NCI-H1092 treated with DMSO at 0.1 percent for 48 hours (cell line): ENCODE measurements at places on chromosomes 13 and 19.

DNA sequence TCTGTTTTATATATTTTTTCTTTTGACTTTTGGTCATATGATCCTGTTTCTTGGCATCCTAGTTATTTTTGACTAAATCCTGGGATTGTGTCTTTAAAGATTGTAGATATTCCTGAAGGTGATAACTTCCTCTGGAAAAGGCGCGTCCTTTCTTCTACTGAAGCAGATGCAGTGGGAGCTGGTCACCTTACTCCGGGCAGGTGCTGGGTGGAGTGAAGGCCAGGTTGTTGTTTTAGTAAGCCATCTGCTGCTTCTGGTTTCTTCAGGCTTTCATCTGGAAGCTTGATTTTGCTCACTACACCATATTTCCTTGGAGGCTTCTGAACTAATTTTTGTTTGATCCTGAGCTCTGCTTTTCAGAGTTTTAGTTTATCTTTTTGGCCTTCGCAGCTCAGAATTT is 21.5 kb downstream of the URI1 start:
- no peak for DNase-seq

DNA sequence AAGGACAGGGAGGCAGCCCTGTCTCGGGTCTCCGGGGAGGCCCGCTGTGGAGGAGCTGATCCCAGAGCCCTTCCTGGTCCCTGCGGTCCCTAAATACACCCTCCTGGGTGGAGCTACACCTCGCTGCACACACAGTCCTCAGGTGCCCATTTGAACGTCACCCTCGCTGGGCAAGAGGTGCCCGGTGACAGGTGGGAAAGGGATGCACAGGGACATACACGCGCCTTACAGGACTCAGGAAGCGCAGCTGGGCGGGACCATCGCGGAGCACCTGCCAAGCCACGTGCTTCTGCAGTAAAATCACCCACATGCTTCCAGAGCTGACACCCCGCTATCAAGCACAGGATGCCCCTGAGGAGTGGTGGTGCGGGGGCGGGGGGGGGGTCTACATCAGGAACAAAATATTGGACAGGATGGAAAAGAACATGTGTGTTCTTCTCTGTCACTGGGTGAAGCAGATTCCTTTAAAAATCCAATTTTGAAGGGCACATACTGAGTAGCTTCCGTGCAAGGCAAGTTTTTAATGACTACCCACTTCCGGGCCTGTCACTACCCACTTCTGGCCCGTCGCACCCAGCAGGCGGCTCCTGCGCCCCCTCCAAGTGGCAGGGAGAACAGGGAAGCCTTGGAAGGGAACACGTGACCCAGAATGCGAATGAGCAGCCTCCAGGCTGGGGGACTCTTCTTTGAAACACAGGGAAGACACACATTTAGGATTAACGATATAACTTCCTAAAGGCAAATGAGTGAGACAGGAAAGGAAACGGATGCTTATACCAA is 78.9 kb downstream of the COL4A1 start:
- DNase-seq = no peak

GRCh38 chr19:3210347-3211017 is 14.0 kb upstream of the CELF5 start:
- DNase-seq = peak; percentile 3

DNA sequence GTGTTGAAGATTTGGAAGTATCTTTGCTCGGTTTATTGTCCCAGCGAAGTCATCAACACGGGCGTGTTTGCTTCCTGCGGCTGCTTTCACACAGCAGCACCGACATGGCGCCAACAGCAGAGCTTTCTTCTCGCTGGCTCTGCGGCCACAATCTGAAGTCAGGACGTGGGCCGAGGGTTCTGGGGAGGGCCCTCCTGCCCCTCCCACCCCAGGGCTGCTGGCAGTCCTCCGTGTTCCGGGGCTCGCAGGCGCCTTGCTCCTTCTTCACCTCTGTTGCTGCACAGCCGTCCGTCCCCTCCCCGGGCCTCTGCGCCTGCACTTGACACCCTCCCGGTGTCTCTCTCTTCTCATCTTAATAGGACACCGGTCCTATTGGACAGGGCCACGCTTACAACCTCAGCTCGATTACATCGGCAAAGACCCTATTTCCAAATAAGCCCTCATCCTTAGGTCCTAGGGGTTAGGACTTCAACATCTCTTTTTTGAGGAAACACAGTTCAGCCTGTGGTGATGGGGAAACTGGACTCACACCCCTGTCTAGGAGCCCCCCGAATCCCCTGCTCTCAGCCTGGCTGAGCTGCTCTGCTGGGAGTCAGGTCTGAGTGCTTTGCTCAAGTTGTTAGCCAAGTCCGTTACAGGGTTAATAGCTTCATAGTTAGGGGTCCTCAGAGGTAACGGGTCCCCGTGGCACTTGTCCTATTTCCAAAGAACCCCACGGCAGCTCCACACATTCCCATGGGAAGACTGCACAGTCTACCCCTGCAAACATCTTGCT is 2.7 kb upstream of the TEX29 start:
- no peak for DNase-seq

GRCh38 chr19:5627395-5627904 is 4.6 kb downstream of the SAFB start:
- DNase-seq = no peak

DNA sequence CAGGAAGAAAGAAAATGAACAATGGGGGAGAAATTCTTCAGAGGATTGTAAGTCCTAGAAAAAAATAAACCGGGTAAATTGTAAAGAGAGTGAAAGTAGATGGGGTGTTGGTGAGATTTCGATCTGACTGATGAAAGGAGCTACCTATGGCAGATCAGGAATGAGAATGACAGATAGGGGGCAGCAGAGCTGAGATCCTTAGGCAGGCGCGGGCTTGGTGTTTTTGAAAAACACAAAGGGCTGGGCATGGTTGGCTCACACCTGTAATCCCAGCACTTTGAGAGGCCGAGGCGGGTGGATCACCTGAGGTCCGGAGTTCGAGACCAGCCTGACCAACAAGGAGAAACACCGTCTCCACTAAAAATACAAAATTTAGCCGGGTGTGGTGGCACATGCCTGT is 1468.6 kb upstream of the SLC10A2 start:
- no peak for DNase-seq

DNA sequence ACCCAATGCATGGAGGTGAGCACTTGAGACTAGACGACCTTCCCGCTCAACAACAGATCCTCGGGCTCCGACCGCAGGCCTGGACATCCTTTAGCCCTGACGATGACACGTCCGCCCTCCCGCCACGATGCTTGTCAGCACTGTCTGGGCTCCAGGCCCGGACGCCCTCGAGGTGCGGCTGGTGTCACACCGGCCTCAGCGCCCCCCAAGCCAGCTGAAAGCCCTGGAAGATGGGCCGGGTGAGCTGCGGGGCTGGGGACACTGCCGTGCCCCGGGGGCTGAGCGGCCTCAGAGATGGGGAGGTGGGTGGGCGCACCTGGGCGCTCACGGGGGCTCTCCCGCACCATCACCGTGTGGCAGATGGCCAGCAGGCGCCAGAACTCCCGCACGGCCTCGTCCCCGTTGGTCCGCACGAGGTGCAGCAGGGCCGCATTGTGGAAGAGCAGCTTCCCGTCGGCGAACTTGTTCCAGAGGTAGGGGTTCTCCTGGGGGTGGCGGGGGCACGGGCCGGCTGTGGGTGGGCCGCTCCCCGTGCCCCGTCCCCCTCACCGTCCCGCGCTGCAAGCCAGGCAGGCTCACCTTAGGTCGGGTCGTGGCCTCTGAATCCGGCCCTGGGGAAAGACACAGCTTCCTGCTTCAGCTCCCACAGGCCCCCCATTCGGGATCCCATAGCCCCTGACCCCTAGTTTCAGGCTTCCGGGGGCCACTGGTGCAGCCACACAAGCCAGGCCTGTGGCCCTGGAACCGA is 15.5 kb downstream of the ATP8B3 start:
- DNase-seq = no peak

GRCh38 chr19:52138278-52138982 is 1.3 kb downstream of the ZNF616 start:
- DNase-seq = peak; percentile 69
